DMS 273 treated with DMSO at 0.1 percent for 48 hours (cell line): ENCODE measurements at places on chromosomes 5 and 9.

DNA sequence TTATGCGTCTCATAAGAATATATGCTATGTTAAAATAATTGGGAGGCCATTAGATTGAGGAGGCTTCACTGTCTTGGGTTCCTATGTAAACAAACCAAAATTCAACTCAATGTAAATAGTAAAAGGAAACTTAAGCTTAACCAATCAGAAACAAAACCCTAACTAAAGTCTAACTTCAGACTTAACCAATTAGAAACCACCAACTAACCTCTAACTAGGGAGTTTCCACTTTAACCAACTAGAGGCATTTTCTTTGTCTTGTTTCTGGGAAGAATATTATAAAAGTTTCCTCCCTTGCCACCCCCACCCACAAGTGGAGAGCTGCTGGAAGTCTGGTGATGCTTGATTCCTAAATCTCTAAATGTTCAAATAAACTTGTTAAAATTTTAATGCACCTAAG lies 214.5 kb downstream of the SEMA5A start:
- no peak for DNase-seq

- no peak for DNase-seq
Observed at GRCh38 chr5:79875230-79875629, 115.8 kb downstream of the MTX3 start.

DNA sequence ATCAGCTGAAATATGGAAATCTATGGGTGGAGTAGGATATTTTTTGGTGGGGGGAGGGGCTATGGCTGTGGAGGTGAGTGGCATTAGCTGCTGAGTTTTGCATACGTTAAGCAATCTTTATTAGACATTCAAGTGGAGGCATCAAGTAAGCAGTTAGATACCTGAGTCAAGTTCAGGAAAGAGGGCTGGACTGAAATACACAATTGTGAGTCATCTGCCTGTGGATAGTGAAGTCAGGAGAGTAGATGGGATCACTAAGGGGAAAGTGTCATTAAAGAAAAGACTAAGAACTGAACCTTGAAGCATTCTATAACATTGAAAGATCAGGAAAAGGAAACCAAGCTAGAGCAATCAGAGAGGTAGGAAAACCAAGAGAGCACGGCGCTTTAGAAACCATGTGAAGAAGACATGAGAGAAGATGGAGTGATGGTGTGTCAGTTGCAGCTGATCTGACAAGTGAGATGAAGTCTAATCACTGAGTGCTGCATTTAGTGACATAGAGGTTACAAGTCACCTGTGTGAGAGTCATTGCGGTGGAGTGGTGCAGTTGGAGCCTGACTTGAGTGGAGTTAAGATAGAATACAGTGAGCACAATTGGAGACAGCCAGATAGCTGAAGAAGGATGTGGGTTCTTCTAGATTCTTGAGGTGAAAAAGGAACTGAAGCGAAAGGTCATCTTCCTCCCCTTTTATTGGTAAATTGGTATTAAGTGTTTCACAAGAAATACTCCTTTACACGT lies 88.7 kb downstream of the PIP5K1B start:
- DNase-seq, result no peak

DNA sequence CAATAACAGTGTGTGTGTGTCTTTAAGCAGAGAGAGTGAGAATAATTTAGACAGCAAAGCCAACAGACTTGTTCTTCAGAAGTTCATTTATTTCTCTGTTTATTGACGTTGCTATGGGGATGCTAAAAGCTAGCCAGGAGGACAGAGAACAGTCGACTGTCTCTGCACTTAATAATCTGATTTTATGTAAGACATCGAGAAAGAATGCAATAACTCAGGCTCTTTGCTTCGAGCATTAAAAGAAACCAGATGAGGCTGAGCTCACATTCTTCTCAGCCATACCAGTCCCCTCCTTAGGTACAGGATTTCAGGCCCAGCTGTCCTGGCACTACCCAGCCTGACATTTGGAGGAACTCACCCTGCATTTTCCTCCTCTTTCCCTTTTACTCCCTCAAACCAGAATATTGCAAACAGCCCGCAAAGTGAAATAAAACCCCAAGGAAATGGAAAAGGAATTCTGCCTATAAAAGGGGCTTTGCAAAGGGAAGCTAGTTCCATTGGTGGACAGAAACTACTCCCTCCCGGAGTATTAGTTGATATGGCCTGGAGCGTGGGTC lies 44.5 kb upstream of the DPYSL3 start:
- DNase-seq, result no peak

- DNase-seq, result no peak
Observed at GRCh38 chr5:163838738-163839137, 333.3 kb downstream of the MAT2B start.

DNA sequence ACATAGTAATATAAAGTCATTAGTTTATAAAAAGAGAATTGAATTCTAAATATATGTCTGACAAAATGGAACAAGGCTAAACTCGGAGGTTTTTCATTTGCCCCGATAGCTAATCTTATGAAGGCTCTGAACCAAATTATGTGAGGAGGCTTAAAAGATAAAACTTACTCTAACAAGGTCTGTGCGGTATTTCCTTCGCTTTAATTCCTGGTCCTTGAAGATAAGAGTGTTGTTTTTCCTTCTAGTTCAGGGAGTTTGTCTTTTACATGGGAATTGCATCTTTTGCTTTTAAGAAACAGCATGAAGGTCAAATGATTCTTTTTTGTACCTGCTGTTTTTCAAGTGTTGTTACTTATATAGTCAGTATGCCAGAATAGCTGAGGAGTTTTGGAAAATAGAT lies 68.2 kb downstream of the UBE2QL1 start:
- DNase-seq, result no peak
